Chondrocyte (in vitro differentiated cells): ENCODE measurements at places on chromosomes 13 and 19.

GRCh38 chr13:48299591-48299990 lies 4.0 kb upstream of the RB1 start:
- H3K4me3 ChIP-seq: no peak overlapping the region
- H3K27ac ChIP-seq: no peak overlapping the region

GRCh38 chr19:28437390-28438346 lies 775.3 kb downstream of the UQCRFS1 start:
- no peak overlapping the region for H3K4me3 ChIP-seq
- no peaks in the 10 kb centered on the region for H3K4me1 ChIP-seq
- H3K27me3 ChIP-seq: peaks cover 6% of the 10 kb centered on the region
- no peak for DNase-seq
- H3K27ac ChIP-seq: no peak overlapping the region

DNA sequence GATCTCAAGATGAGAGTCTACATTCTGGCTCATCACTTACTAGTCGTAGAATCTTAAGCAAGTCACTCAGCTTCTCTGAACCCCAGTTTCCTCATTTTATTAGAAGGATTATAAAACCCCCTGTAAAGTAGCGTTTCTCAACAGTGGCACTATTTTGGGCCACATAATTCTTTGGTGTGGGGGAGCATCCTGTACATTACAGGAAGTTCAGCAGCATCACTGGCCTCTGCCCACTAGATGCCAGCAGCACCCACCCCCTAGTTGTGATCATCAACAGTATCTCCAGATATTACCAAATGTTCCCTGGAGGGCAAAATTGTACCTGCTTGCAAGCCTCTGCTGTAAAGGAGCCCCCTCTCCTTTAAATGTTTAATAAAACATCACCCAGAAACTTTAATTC lies 22.6 kb downstream of the STARD13 start:
- no peak overlapping the region for H3K4me3 ChIP-seq
- no peaks in the 10 kb centered on the region for H3K36me3 ChIP-seq
- DNase-seq: no peak
- H3K27ac ChIP-seq: peak overlapping the region; percentile 71

GRCh38 chr13:43264458-43264857 lies 241.1 kb downstream of the DNAJC15 start:
- H3K4me3 ChIP-seq: no peak overlapping the region
- peaks cover 22% of the 10 kb centered on the region for H3K4me1 ChIP-seq
- no peaks in the 10 kb centered on the region for H3K36me3 ChIP-seq
- H3K27ac ChIP-seq: no peak overlapping the region
- no peak for DNase-seq

DNA sequence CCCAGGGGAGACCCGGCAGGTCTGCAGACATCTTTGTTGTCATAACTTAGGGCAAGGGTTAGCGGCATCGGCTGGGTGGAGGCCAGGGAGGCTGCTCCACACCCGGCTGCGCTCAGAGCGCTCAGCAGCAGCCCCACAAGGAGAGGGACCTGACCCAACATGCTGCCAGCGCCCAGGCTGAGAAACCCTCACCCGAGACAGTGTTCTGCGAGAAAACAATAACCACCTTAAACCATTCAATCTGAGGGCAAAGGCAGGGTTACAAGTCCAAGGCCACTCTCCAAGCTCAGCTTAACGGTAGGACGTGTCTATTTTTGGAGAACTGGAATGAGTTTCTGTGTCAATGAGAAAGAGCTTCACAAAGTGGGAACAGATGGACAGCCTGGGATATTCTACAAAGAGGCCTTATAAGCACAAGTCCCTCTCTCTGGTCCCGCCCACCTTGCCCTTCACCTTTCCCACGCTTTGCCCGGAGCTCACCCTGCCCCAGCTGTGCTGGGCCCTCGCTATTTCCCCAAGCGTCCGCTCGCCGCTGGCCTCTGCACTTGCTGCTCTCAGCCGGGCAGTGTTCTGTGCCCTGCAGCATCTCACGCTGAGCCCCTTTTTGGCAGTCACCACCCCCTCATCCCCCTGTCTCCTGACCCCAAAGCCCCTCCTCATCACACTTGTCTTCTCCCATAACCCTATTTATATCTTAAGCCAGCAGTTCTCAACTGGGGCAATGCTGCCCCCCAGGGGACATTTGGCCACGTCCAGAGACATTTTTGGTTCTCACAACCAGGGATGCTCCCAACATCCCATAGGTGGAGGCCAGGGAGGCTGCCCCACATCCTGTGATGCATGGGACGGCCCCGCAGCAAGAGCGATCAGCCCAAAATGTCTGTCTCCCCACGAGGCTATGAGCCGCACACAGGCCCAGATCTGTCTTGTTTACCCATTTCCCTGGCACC lies 17.6 kb downstream of the PPP1R12C start:
- no peak overlapping the region for H3K27ac ChIP-seq
- H3K4me3 ChIP-seq: no peak overlapping the region
- no peaks in the 10 kb centered on the region for H3K27me3 ChIP-seq
- H3K4me1 ChIP-seq: no peaks in the 10 kb centered on the region

GRCh38 chr13:32951580-32951979 lies 64.6 kb upstream of the KL start:
- no peaks in the 10 kb centered on the region for H3K4me1 ChIP-seq
- no peaks in the 10 kb centered on the region for H3K27me3 ChIP-seq
- no peak for DNase-seq
- H3K4me3 ChIP-seq: no peak overlapping the region

DNA sequence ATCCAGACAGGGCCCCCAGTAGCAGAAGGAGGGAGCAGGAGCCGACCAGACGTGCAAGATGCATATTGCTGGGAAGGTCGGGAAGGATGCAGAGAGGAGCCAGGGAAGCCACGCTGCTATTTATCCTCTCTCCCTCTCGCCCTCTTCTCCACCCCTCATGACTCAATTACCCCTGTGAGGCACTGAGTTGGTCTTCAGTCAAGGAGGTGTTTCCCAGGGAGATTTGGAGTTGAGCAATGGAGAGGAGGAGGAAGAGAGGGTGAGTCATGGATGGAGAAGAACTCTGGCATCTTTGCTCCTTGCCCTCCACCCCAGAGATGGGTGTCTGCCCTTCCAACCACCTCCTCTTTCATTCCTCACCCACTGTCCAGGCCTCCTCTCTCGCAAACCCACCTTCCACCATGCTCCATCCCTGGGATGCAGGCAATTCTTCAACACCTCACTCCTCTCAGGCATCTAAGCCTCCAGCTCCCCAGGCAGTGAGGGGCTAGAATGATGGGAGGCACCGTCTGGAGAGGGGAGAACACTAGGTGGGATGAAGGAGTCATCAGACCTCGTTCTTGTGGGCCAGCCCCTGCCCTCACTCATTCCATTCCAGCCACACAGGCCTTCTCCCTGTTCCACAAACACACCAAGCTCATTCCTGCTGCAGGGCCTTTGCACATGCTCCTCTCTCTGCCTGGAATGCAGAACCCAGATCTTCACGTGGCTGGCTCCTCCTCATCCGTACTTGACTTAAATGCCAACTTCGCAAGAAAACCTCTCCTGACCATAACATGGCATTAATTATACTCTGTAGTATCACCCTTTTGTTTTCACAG lies at the start of gene SBSN:
TSS of gene SBSN (minus strand) at position 94 of the 821 bp plus-strand sequence. CDS start at position 64, 30 bp downstream.
- H3K4me1 ChIP-seq: no peaks in the 10 kb centered on the region
- H3K27me3 ChIP-seq: peaks cover 13% of the 10 kb centered on the region
- no peak for DNase-seq
- no peak within 1 kb of the TSS for H3K4me3 ChIP-seq
- H3K36me3 ChIP-seq: no peaks in the 10 kb centered on the region

DNA sequence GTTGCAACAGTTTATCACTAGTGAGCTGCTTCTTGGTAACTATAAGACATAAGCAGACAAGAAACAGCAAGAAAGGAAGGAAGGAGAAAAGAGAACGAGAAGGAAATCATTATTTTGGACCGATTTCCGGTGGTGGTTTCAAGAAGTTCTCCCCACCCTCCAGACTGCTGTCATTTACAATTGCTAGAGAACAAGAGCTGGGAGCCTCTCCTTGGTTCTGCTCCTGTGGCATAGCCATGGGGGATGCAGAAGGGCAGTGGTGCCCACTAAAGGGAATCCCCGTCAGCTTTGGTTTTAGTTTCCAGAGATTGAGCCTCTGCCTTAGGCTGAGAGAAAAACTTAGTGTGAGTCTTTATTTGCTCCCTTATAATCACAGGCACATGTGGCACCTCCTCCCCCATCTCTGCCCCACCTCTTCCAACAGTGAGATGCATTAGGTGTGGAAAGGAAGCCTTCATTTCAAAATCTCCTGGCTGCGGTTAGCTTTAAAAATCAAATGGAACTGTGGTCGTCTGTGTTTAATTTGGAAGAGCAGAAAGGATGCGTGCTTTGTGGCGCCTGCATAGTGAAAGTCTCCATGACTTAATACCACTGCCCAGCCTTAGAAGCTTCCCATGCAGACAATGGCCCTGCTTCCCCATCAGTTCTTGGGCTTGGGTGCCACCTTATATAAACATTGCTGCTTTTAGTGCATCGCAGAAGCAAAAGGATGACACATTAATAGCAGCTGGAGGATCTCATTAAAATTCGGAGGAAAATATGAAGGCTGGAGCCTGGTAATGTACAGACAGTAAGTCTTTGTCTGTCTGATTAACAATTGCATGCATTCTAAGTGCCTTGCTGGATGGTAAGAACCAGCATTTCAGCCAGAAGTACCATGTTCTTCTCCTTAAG lies 25.0 kb downstream of the LRCH1 start:
- no peak for DNase-seq
- no peaks in the 10 kb centered on the region for H3K36me3 ChIP-seq
- H3K27ac ChIP-seq: peak overlapping the region; percentile 84
- peak overlapping the region; percentile 0 for H3K4me3 ChIP-seq

DNA sequence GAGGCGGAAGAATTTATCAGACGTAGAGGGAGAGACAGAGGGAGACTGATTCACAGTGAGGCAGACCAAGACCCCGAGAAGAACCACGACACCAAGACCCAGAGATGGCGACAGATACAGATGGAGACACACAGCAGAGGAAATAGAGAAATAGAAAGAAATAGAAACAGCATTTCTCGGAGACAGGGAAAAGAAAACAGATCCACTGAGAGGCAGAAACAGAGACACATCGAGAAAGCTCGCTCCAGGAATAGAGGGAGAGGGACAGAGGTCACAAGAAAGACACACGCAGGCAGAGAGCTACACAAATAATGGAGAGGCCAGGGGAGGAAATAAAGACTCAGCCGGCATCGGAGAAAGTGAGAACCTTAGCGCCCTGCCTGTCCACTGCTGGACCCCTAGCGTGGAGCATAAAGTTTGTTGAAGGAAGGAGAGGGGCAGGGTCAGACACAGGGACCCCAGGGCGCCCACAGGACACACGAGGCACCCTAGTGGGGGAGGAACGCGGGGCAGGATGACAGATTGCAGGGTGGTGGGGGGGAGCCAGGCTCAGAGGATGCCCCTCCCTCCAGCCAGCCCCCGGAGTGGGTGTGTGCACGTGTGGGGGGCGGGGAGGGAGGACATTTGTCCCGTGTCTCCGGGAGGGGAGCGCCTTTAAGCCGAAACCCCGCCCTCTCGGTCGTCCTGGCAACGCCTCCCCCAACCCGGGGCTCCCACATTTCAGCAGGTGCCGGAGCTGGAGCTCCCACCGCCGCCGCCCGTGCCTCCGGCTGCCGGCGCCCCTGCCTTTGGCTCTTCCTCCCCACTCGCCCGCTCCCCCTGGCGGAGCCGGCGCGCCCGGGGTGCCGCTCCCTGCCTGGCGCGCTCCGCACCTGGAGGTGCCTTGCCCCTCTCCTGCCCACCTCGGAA lies at the start of gene PRKCG:
TSS of gene PRKCG (plus strand) at position 716 of the 909 bp plus-strand sequence. CDS start 298 bp downstream, outside the sequence.
- H3K27me3 ChIP-seq: peaks cover 29% of the 10 kb centered on the region
- H3K27ac ChIP-seq: no peak within 1 kb of the TSS
- peak within 1 kb of the TSS; percentile 41 for H3K4me3 ChIP-seq
- DNase-seq: no peak
- peaks cover 13% of the 10 kb centered on the region for H3K4me1 ChIP-seq

- DNase-seq: no peak
- peak overlapping the region; percentile 56 for H3K27ac ChIP-seq
- peak overlapping the region; percentile 62 for H3K4me3 ChIP-seq
- no peaks in the 10 kb centered on the region for H3K27me3 ChIP-seq
These were observed 102.5 kb downstream of the FAM216B start for GRCh38 chr13:42883771-42884467.

DNA sequence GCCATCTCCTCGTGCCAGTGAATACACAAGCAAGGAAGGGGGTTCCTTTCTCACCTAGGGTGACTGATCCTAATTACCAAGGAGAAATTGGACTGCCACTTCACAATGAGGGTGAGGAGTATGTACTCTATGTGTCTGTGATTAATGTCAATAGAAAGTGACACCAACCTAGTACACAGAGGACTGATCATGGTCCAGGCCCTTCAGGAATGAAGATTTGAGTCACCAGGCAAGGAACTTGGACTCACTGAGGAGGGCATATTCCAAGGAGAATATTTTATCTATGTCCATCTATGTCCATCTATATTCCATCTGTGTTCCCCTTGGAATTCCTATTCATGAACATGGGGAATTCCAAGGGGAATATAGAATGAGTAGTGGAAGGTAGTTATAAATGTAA lies 9.2 kb upstream of the ALOX5AP start:
- H3K4me1 ChIP-seq: peaks cover 3% of the 10 kb centered on the region
- no peak overlapping the region for H3K4me3 ChIP-seq
- no peak for DNase-seq
- no peaks in the 10 kb centered on the region for H3K36me3 ChIP-seq
- no peak overlapping the region for H3K27ac ChIP-seq
- no peaks in the 10 kb centered on the region for H3K27me3 ChIP-seq

- no peak for DNase-seq
- H3K27ac ChIP-seq: no peak overlapping the region
- H3K4me1 ChIP-seq: peaks cover 27% of the 10 kb centered on the region
- no peaks in the 10 kb centered on the region for H3K36me3 ChIP-seq
- H3K4me3 ChIP-seq: no peak overlapping the region
These were observed 33.9 kb upstream of the KLF2 start for GRCh38 chr19:16290692-16291091.

DNA sequence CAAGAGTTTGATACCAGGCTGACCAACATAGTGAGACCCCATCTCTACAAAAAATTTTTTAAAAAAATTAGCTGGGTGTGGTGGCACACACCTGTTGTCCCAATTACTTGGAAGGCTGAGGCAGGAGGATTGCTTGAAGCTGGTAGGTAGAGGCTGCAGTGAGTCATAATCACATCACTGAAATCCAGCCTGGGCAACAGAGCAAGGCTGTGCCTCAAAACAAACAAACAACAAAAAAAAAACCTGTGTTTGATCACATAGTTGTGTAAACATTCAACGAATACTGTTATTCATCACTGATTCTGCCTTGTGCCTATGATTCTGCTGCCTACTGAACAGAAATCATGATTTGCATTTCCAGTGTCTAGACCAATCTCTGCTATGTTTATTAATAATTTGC lies 134.0 kb downstream of the TBC1D4 start:
- DNase-seq: no peak
- H3K27me3 ChIP-seq: no peaks in the 10 kb centered on the region
- H3K36me3 ChIP-seq: peaks cover 5% of the 10 kb centered on the region
- no peak overlapping the region for H3K27ac ChIP-seq

DNA sequence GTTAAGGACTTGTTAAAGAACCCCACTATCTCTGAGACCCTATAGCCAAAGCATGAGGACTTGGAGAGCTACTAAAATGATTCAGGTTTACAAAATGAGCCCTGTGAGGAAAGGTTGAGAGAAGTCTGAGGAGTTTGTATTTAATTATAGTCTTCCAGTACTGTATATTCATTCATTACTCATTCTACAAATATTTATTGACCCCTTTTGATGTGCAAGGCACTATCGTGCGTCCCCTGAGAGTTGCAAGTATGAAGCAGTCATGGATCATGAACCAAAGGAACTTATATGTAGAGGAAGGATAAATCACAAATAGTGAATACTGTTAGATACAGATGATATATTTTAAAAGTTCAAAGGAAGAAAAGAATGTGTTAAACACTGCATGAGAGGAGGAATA lies 84.4 kb downstream of the DNAJC15 start:
- DNase-seq: no peak
- H3K36me3 ChIP-seq: peaks cover 11% of the 10 kb centered on the region
- H3K27me3 ChIP-seq: no peaks in the 10 kb centered on the region
- peaks cover 23% of the 10 kb centered on the region for H3K4me1 ChIP-seq
- H3K27ac ChIP-seq: no peak overlapping the region
